HS-5 (cell line): ENCODE measurements at places on chromosomes 11 and 22.

GRCh38 chr11:113261709-113262475 is 52.5 kb upstream of the TTC12 start:
- no peak for DNase-seq

DNA sequence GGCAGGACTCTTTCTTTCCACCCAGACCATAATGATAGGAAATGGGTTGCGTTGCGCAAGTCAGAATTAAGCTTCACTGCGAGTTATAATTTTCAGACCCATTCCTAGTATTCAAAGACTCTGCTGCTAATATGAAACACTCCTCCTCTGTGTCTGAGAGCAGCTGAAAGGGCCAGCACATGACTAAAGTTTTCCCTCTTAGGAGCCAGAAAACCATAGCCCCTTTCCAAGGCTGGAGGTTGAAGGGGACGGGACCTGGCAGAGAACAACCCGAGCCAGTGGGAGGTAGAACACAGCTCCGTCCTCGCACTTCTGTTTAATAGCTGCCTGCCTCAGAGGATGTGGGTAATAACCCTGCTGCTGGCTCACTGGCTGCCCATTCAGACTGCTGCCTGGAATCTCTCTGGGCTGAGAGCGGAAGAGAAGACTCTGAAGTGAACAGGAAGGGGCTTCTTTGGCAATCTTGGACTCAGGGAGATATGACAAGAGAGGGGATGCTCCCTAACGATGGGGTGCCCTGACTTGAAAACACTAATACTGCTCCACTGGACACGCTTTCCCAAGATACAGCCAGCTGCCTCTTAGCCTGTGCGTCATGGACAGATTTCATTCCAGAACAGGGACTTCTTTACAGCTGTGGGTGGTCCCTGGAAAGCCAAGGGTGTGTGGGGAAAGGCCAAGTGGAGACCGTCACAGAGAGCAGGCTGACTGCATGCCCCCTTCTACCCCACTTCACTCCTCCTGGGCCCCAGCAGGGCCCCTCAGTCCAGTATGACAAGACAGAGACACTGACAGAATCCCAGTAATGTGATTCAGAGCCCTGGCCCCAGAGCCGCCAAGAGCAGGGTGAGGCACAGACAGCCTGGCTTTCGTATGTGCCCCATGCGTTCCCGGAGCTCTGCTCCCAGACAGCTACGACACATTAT is 156.9 kb downstream of the FEZ1 start:
- no peak for DNase-seq

DNA sequence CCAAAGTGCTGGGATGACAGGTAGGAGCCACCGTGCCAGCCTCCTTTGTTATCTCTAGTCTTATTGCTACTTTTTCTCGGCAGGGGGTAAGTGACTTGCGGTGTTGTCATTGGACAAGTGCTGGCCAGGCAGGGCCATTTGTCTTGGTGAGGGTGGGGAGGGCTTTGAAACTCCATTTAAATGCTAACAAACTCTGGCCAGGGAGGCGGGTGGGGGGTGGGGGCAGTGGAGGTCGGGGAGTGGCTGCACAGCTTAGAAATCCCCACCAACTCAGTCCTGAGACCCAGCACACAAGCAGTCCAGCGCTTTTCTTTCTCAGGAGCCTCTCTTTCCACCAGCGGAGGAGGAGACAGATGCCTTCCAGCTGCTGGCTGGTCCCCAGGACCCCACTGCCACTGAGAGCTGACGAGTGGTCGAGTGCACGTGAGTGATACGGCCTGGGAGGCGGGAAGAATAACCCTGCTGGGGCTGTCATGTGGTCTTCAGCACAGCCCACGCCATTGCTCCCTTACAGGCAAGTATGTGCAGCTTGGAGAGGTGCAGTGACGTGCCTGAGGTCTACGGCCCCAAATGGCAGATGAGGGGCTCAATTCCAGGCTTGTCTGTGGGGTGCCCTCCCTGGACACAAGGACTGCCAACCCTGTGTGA is 24.2 kb upstream of the OSBPL5 start:
- DNase-seq, result no peak

DNA sequence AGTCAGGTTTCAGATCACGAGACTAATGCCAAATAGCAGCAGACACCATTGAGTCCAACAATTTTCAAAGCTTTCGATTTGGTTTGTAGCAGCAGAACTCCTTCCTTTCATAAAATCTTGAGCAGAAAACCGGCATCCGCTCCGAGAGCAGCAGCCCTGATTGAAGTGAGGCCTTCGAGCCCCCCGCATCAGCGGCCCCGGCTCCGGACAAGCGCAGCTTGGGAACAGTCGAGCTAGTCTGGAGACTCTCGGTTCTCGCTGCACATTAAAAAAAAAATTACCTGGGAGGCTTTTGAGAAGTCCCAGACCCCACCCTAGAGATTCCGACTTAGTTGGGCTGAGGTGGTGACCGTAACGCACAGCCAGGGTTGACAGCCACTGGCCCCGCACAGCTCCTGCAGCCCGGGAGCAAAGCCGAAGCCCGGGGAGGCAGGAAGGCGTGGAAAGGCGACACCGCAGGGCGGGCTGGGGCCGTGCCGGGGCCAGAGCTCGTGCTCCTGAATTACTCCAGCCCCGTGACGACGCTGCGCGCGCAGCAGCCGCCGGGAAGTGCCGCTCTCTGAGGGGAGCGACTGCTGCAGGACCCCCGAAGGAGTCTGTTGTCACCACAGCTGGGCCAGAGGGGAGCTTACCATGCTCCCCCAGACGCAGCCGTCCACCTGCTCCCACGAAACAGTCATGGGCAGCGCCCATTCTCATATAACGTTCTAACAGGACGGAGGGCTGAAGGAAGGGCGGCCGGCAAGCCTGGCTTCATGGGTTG is 57.8 kb downstream of the SPATA19 start:
- DNase-seq, result no peak

DNA sequence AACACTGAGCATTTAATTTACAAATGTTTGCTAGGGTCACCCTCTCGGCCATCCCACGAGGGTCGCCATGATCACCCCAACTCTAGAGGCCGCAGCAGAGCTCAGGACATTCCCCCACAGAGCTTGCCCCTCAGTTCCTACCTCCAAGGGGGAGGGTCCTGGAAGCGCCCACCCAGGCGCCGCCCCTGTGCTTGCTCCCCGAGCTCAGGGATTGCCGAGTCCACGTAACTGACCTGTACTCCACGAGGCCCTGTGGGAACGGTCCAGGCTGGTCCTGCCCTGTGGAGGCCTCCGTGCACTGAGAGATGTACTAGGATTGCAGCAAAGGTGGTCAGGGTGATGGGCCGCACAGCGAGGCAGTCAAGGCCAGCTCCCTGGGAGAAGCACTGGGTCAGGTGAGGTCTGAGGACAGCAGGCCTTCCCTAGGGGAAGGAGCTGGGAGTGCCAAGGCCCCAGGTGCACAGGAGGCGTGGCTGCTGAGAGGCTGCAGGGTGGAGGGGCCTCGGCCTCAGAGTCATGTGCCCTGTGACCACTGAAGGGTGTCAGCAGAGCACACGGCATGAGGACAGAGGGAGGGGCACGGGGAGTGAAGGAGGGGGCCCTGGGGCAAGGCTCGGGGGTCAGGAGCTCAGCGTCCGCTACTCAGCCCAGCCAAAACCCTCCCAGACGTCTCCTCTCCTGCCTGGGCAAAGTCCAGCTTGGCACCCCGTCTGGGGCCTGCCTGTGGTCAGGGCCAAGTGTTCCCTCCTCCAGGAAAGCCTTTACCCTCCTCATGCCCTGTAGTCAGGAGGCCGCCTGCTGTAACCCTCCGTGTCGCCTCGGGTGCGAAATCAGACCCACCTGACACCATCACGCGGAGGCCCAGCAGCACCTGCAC is 2.4 kb upstream of the MIOX start:
- no peak for DNase-seq

DNA sequence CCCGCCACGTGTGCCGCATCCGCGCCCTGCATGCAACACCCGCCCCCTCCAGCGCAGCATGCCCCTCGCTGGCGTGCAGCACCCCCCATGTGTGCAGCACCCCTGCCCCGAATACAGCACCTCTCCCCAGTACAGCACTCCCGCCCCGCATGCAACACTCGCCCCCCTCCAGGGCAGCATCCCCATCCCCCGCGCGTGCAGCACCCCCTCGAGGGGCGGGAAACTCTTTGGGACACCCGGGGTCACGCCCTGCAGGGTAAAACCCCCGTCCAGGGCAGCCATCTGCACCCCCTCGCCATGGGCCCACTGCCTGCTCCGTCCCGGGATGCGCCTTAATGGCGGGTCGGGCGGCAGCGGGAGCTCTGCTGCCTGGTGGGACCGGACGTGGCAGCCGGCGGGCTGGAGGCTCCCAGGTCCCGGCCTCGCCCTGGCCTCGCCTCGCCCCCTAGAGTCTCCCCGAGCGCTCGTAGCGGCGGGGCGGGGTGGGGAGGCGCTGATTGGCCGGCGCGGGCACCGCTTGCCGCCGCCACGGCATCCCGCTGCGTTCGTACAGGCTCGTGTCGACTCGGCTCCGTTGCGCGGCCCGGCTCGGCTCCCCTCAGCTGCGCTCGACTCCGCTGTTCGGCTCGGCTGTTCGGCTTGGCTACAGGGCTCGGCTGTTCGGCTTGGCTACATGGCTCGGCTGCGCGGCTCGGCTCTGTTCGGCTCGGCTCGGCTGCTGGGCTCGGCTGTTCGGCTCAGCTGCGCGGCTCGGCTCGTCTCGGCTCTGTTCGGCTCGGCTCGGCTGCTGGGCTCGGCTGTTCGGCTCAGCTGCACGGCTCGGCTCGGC is 417 bp upstream of the BRSK2 start:
- DNase-seq, result peak; percentile 82

GRCh38 chr22:47329727-47330650 is 567.5 kb downstream of the TBC1D22A start:
- no peak for DNase-seq

DNA sequence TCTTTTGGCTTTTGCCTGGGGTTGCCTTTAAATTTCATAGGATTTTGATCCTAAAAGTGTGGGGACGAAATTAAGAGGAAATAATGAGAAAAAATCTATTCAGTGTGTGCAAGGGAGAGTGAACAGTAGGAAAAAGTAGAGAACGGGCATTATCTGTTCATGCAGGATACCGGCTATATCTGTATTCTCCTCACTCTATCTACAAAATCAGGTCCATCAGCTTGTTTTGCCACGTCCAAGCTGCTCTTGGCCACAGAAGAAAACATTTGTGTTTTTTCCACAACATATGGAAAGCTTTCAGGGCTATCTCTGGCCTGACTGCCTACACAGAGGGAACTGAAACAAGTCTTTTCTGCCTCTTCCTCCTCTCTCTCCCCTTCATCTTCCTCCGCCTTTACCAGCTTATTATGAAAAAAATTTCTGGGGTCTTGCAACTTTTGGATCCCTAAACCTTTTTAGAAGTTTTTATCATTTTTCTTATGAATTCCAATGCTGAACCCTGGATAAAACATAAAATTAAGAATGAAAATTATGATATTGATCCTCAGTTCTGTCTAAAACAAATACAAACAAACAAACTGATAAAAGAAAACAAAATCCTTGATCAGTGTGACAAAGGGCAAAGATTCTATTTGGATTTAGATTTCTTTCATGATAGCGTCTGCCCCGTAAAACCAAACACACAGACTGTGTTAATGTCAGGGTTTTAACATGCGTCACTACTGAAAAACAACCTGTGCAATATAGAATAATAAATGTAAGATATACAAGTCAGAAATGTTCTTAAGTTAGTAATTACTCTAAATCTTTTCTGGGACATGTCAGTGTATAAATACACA is 219.7 kb downstream of the CNTN5 start:
- no peak for DNase-seq

DNA sequence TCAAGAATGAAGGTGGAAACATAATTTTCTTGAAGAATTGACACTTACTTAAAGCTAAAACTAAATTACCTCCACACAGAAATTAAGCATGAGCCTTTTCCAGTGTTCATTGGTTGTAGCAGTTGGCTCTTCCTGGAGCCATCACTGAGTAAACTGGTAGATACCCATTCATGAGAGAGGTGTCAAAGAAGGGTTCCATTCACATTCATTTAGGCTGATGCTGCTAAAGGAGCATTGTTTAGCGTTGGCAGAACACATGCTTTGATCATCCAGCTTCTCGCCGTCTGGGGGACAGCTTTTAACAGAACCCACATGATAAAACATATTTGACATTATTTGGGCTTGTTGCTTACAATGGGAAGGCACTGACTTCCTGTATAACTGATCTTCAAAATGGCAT is 71.6 kb downstream of the TNRC6B start:
- DNase-seq, result no peak

GRCh38 chr11:14554959-14555358 is 34.8 kb upstream of the PSMA1 start:
- DNase-seq, result no peak

DNA sequence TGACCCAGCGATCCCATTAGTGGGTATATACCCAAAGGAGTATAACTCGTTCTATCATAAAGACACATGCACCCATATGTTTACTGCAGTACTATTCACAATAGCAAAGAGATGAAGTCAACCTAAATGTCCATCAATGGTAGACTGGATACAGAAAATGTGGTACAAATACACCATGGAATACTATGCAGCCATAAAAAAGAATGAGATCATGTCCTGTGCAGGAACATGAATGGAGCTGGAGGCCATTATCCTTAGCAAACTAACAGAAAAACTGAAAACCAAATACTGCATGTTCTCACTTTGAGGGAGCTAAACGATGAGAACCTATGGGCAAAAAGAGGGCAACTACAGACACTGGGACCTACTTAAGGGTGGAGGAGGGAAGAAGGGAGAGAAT is 146.8 kb downstream of the SBF2 start:
- DNase-seq, result no peak

DNA sequence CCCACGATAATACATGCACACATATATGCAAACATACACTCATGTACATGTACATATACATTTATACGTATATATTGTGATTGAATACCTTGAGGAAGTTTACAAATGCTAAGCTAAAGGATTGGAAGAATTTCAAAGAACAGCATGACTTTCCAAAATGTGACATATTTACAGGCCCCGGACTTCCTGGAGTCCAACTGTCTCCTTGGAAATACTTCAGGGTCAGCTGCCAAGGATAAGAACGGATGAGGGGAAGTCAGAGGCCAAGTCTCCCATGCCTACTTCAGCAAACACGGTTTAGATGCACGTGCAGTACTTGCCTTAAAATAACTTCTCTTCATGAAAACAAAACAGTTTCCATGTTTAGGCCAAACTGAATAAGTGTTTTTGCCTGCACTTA is 213.6 kb downstream of the DYNC2H1 start:
- DNase-seq, result no peak

DNA sequence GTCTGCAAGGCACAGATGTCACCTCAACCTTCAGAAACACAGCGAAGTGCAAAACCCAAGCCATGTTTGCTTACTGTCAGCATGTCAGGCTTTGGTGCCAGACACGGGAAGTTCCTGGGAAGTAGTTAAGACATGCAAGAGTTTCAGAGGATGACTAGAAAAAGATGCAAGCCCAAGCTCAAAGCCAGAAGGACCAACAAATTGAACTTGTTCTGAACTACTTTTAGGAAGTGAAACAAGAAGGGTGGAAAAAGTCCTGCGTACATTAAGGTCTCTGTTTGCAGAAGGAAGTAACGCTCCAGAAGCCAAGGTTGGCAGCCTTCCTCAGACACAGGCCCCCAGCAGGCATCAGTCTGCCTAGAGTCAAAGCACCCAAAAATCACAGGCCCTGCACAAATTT is 2.6 kb downstream of the AP1B1 start:
- DNase-seq, result no peak

- DNase-seq, result no peak
Measured at GRCh38 chr11:127027789-127028188, 27.2 kb upstream of the KIRREL3 start.

- DNase-seq, result no peak
Measured at GRCh38 chr11:64338716-64339115, 1.3 kb upstream of the CCDC88B start.
